Activated T-cell treated with anti-CD3 and anti-CD28 coated beads, Interleukin-2, amount 50 U/mL, for 48 hours (primary cell): ENCODE measurements at places on chromosomes 5 and 9.

- no peak for DNase-seq
Observed at GRCh38 chr5:145178641-145179523, 656.3 kb downstream of the PRELID2 start.

DNA sequence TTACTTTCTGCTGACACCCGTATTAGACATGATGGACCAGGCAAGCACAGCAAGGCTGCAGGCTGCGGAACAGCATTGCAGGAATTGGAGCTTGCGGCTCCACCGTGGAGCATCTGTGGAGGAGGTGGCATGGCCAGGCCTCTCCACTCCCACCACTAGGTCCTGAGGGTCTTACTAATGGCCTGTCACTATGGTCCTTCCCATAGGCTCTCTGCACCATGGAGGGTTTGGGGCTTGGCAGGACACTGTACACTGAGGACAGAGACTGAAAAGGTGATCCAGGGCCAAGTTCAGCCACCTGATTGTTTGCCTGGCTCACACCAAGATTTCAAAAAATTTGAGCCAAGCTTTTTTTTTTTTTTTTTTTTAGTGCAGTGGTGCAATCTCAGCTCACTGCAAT is 14.3 kb upstream of the ZBTB43 start:
- no peak for DNase-seq

- peak; percentile 52 for DNase-seq
Observed at GRCh38 chr5:134846641-134846960, 833 bp downstream of the C5orf24 start.

DNA sequence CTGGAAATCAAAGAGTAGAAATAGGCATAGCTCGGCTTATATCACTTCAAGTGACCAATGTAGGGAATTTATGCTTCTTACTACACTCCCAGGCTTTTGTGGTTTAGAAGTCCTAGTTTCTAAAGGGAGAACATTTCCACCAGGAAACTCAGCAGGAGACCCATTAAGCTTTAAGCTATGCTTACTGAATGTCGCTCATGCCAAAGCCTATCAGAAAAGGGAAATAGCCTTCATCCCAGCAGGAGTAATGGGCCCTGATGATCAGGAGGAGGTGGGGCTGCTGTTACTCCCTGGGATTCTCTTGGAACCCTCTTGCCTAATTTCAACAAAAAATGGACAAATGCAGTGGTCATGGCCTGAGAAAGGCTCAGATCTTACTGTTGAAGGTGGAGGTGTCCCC is 54.5 kb upstream of the SEMA6A start:
- DNase-seq, result no peak

DNA sequence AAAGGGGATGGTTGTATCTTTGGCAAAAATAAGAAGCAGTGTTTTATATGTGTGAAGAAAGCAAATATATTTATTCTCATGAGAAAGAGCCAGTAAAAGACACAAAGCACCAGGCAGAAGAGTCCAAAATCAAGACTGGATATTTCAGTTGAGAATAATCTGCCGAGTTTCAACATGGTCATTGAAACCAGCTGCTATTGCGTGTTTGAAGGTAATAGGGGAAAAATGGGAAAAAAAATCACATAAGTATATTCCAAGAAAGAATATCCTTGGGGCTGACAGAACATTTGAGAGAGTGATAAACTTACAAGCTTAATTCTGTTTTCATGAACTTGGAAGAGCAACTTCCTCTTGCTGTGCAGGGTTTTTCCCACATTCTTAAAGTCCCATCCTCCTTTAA is 79.9 kb downstream of the ISOC1 start:
- no peak for DNase-seq

GRCh38 chr9:26723486-26723885 is 169.1 kb downstream of the CAAP1 start:
- DNase-seq, result peak; percentile 34

DNA sequence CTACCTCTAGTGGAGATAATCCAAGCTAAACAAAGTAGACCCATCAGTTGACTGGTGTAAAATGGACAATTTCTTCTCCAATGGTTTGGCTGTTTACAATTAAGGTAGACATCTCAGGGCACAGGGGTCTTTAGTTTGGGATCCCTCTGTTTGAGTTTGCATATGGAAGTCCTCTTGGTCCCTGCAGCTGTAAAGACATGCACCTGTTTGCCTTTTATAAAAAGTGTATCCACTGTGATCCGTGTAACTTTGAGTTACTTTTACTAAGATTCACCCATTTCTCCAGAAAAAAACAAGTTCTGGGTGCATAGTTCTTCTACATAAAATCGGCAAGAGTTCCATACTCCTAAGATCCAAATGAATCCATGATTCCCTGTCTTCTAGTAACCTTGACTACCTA is 374.7 kb upstream of the ADAMTS16 start:
- no peak for DNase-seq

DNA sequence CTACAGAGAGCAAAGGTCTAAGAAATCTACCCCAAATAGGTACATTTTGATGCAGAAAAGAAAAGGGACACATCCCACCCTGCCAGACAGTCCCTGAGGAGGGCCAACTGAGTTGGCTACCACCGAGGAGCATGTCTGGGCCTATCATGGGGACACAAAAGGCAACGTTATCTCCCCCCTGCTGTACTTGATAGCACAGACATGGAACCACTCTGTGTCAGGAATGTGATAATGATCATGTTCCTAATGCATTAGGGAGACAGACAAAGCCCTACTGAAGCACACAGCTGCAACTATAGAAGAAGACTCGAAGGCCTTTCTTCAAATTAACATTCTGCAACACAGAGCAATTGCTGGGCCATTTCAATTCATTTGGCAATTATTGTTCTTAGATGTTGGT is 84.5 kb downstream of the ENC1 start:
- no peak for DNase-seq

DNA sequence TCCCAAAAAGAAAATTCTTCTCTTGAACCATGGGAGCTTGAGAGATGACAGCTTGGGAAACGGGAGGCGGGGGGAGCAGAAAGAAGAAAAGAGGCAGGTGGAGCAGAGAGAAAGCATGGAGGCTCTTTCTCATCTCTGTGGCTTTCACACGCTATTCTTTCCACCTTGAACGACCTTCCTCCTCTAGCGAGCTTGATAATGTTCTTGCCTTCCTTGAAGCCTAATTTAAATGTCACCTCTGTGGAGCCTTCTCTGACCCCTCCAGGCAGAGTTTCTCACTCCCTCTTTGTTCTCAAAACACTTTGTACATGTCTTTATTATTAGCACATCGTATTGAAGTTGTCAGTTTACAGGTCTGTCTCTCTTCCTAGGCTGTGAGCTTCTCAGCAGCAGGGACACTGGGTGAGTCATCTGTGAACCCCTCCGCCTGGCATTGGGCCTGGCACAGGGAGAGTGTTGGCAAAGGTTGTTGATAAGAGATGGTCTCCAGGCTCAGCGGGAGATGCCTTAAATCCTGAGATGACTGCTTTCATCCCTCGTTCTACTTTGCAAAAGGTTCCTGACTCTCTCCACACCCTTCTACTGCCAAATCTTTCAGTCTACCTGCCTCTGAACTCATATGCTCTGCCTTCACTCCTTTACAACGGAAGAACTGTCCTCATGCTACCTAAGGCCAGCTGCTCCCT is 14.1 kb upstream of the STRBP start:
- no peak for DNase-seq

DNA sequence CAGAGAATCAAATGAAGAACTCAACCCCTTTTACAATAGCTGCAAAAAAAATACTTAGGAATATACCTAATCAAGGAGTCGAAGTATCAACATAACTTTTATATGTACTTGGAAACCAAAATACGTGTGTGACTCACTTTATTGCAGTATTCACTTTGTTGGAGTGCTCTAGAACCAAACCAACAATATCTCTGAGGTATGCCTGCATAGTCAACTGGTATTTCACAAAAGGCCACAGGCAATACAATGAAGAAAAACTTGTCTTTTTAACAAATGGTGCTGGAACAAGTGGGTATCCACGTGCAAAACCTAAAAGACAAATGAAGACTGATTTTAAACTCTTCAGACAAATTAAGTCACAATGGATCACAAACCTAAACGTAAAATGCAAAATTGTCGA is 385.7 kb downstream of the TLE1 start:
- DNase-seq, result no peak

- DNase-seq, result no peak
Observed at GRCh38 chr9:113526841-113527240, 63.3 kb downstream of the RGS3 start.

- no peak for DNase-seq
Observed at GRCh38 chr5:143433670-143434069, 30.2 kb upstream of the NR3C1 start.
